Transverse colon (tissue), 4 donors: ENCODE measurements at places on chromosomes 4 and X. TPM values are rescaled to one million over a fixed set of nuclear protein-coding genes. Genes with fewer than 3 reads are reported as not detected.

Gene CORIN
- not detected for total RNA-seq

DNA sequence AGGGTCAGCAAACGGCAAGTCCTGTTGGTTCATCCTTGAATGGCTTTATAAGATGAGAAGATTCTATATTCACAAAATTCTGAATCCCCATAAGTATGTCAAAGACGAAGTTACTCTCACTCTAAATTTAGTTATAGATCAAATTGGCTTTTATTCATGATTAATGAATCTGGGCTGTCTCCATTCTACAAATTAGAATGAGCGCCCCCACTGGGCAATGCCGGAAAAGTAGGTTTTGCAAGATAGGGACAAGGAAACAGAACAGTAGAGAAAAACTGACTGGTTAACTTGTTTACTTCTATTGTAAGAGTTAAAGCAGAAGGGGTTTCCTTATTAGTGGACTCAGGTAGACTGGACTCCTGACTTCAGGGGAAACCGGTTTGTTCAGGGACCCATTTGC, 100.3 kb downstream of the F11 start:
- no peak for DNase-seq

DNA sequence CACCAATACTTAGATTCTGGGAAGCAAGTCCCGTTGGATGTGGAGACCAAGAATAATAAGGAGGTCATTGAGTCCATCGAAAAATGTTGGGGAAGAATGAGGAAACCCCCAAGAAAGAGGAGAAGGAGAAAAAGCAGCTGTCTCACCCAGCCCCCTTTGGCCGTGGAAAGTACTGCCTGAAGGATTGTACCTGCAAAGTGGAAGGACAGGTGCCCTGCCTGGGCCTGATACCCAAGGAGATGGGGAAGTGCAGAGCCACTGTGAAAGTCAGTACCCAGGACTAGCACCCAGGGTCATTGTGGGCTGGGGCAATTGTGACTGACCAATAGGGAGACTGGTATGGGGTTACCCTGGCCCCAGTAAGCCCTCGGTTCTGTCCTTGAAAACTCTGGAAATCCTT, 13.8 kb upstream of the CFAP299 start:
- DNase-seq: no peak

Gene TCEAL2
- 3.2 TPM for total RNA-seq

Gene MAGED4B
- total RNA-seq: 44.8 TPM

DNA sequence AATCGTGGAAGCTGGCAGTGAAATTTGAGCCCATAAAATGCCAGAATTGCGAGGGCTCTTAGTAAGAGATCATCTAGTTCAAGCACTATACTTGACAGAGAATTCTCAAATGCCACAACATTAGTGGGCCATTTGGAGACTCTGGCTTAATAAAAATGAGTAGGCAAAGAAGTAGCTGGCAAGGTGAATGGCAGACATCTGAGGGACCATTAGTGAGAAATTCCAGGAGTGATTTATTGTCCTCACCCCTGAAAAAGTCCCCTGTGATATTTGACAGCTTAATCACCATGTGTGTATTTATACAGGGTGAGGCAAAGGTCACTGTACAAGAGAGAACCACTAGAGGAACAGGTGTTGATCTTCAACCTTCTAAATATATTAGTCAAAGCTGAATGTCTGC, 207.5 kb downstream of the CHRDL1 start:
- DNase-seq: no peak

DNA sequence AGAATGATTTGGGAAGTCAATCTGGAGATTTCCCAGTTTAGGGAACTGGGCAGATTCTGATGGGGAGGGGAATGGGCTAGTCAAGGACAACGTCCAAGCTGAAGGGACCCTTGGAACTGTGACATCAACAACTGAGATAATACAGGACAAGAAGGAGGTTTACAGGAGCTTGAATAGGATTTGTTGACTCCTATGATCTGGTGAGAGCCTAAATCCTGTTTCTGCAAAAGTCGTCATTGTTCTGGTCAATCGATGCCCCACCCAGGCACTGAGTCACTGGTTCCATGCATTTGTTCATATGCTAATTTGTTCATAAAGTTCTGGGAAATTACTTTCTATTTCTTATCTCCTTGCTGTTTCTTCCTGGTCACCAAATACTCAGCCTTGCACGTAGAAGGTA, 15.3 kb upstream of the PDGFRA start:
- DNase-seq: no peak

DNA sequence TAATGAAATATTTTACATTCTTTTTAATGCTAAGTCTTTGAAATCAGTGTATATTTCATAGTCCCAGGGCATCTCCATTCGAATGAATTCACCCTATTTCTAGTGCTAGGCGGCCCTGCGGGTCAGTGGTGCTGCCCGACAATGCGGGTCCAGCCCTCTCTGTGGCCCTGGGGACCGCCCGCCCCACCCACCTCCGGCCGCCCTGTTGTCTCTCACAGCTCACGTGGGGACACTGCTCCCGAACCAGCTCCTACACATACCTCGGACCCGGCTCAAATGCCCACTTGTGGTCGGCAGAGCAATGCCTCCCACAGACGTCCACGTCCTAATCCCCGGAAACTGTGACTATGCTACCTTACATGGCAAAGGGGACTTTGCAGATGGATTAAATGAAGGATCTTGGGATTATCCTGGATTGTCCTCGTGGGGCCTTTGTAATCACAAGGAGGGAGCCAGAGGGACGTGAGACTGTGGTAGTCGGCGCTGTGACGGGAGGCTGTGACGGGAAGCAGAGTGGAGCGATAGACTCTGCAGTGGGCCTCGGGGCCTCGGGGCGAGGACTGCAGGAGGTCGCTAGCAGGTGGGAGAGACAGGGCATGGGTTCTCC, 92.3 kb upstream of the PSAPL1 start:
- no peak for DNase-seq

DNA sequence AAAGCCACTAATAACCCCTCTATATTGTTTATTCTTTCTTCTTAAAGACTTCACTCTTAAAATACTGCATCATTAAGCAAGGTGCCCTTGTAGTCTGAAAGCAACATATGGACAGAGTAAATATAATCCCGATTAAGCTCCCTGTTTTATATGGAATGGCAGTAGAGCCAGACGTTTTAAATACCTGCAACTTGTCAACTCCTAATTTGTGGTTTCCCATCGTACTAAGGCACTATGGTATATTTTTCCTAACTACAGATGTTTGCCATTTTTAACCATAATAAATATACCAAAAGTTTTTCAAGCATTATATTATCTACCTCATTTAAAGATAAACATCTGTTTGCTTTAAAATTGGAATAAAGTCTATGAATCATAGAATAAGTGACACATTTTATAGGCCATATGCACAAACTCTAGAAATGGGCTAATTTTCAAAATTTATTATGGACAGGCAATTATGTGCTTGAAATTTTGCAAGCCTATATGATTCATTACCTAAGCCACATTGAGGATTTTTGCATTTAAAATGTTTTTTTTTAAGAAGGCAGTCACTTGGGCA, 194.6 kb downstream of the FRMPD4 start:
- DNase-seq: no peak

Gene SYP
- 7.6 TPM for total RNA-seq

Gene CXCL6
- not detected for total RNA-seq

- no peak for DNase-seq
Measured at GRCh38 chr4:14856934-14857235, 145.4 kb upstream of the CPEB2 start.

Gene MAMLD1
- total RNA-seq: not detected

Gene DCX
- not detected for total RNA-seq

DNA sequence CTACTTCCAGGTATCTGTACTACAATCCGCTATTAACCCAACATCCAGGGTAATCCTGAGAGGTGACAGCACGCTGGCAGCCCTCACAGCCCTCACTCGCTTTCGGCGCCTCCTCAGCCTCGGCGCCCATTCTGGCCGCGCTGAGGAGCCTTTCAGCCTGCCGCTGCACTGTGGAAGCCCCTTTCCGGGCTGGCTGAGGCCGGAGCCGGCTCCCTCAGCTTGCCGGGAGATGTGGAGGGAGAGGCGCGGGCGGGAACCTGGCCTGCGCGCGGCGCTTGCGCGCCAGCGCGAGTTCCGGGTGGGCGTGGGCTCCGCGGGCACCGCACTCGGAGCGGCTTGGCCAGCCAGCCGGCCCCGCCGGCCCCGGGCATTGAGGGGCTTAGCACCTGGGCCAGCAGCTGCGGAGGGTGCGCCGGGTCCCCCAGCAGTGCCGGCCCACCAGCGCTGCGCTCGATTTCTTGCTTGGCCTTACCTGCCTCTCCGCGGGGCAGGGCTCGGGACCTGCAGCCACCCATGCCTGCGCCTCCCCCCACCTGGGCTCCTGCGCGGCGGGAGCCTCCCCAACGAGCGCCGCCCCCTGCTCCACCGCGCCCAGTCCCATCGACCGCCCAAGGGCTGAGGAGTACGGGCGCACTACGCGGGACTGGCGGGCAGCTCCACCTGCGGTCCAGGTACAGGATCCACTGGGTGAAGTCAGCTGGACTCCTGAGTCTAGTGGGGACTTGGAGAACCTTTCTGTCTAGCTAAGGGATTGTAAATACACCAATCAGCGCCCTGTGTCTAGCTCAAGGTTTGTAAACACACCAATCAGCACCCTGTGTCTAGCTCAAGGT, 87.3 kb downstream of the PRSS12 start:
- peak; percentile 42 for DNase-seq

DNA sequence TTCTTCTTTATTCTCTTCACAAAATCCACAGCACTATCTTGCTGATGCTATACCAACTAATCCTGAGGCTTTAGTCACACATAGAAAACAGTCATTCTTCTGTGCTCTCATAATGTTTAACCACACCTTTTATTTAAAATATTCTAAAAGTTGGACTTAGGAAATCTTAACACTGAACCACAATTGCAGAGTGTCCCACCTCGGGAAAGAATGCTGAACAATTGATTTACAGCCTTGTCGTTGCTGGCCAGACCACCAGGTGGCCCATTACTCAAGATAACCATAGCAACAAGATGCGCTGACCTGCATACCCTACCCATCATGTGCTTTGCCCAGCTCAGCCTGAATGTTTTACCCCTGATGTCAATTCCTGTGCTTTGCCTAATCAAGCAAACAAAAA, 100.8 kb downstream of the ARSJ start:
- DNase-seq: no peak
